ENCODE measurements at places on chromosomes 16 and 17.

DNA sequence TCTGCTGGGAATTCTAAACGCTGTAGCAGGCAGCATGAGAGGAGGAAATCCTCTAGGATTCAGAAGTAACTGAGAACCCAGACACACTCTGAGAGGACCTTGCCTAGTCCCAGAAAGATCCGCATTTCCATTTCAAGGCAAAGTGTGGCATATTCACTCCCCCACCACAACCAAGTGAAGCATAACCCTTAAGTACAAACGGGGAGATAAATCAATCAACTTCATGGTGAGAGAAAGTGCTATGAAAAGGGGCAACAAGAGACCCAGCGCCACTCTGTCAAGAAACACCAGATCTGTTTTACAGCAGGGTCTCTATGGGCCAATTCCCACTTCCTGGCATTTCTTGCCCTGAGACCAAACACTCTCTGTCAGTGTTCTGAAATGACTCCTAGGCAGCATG is 68.3 kb downstream of the SMG6 start:
- no peak for DNase-seq

GRCh38 chr17:31231852-31232251 is 65.2 kb downstream of the OMG start:
- DNase-seq = no peak

DNA sequence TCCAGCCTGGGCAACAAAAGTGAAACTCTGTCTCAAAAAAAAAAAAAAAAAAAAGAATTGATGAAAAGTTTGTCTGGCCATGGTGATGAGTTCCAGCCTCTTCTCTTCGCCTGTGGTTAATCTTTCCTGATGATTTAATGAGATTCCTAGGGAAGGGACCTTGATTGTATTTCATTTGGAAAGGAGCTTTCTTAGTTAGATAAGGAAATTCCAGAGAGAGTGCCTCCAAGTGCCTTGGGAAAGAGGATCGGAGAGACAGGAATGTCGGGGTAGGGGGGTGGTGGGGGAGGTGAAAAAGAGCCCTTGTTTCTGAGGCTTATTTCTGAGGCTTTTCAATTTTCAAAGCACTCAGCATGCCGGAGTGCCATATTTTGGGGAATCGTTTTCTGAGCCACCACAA is 93.2 kb upstream of the SIAH1 start:
- no peak for DNase-seq

GRCh38 chr17:5381542-5381941 is 37.9 kb downstream of the NUP88 start:
- DNase-seq = no peak

DNA sequence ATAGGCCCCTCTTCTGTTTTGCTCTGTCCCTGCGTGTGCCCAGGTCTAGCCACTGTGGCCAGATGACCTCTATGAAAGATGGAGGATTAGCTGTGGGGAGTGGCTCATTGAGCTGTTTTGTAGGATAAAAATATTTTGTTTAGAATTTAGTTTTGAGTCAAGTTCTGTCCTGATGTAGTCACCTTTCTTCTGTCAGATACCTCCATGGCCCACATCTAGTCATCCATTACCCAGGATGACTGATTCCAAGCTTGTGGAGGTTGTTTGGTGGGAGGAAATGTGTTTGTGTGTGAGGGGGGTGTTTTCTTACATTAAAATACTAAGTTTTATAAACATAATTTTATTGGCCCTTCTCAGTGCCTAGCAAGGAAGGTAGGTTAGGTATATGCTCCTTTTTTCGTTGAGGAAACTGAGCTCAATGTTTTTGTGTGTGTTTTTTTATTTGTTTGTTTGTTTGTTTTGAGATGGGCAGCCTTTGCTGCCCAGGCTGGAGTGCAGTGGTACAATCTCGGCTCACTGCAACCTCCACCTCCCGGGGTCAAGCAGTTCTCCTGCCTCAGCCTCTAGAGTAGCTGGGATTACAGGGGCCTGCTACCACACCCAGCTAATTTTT is 16.3 kb downstream of the SNX11 start:
- no peak for DNase-seq

- no peak for DNase-seq
Measured at GRCh38 chr17:16926571-16927451, 45.1 kb downstream of the TNFRSF13B start.

DNA sequence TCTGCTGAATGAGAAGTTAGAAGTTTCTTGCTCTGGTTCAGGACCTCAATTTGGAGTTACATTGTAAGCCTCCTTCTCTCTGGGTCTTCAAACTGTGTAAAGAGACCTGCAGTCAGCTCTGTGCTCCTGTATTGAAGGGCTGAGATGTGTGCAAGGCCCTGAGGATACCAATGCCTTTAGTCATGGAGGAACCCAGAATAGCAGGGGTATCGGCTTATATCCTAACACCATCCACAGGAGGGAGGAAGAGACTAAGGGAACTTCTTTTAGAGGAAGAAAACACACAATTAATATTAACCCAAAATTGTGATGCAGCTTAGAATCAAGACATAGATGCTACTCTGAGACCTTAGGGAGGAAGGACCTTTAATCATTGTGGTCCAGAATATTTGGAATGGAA is 36.5 kb downstream of the GLP2R start:
- no peak for DNase-seq

GRCh38 chr16:3022208-3022683 is 1.5 kb downstream of the HCFC1R1 start:
- DNase-seq = peak; percentile 55

- DNase-seq = no peak
Measured at GRCh38 chr16:13441675-13442074, 478.3 kb upstream of the ERCC4 start.

DNA sequence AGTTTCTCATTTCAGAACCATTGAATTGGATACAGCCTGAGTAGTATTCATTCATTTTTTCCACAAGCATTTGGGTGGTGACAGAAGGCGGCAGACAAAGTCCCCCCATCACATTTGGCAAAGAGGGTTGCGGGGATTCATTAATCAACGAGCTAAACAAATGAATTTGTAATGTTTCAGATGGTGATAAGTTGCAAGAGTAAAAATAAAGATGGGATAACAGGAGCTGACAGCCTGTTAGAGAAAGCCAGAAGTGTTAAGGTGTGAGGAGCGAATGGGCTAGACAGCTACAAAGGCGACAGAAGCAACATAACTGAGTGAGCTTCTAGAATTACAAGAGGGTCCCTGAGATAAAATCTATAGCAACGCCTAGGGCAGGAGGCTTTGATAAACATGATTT is 342.8 kb upstream of the HSBP1 start:
- no peak for DNase-seq

DNA sequence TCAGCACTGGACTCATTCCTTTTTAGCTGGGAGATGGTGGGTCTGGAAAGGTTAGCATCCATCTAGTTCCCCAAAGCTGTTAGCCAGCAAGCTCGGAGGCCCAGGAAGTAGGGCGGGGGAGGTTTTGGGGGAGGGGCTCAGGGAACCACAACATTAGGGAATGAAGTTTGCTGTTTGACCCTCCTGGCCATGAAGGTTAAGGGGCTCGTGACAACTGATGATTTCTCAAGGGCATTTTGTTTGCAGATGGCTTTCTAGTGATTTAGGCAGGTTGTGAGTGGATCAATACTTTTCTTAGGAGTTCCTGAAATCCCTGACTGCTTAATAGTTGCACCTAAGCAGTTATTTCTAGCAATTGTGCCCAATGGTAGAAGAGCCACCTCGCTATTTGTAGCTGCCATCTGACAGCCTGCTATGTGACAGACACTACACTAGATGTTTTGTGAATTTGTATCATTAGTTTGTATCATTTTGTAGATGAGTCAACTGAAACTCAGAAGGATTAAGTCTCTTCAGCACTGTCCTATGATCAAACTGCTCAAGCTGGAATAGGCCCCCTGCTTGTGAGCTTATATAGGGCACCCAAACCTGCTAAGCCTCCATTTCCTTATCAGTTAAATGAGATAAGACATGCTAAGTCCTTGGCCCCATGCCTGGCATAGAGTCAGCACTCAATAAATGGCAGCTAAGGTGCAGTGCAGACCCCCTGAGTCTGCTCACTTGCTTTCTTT is 146.4 kb downstream of the IRX3 start:
- no peak for DNase-seq

DNA sequence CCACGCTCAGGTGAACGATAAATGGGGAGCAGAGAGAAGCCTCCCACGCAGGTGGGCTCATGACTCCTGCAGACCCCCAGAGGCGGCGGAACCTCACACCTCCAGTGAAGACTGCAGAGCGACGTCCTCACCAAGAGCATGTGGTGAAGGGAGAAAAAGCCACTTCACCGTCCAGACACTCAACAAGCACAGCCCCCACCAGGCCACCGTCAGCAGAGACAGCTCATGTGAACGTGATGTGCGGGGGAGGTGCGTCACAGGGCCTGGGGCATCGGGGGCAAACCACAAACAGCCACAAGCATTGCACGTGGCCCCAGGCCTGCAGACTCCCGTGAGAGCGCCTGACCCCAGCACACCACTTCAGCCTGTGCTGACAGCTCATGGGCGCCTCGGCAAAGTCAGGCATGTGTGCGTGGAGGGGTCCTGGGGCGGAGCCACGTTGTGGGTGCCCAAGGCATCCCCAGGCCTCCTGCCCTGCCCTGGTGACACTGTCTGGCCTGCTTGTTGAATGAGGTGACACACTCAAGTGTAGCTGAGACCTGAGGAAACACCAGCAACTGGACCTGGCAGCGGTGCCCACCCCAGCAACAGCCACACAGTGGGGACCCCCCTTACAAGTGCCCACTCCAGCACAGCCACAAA is 19.0 kb downstream of the LMF1 start:
- no peak for DNase-seq

DNA sequence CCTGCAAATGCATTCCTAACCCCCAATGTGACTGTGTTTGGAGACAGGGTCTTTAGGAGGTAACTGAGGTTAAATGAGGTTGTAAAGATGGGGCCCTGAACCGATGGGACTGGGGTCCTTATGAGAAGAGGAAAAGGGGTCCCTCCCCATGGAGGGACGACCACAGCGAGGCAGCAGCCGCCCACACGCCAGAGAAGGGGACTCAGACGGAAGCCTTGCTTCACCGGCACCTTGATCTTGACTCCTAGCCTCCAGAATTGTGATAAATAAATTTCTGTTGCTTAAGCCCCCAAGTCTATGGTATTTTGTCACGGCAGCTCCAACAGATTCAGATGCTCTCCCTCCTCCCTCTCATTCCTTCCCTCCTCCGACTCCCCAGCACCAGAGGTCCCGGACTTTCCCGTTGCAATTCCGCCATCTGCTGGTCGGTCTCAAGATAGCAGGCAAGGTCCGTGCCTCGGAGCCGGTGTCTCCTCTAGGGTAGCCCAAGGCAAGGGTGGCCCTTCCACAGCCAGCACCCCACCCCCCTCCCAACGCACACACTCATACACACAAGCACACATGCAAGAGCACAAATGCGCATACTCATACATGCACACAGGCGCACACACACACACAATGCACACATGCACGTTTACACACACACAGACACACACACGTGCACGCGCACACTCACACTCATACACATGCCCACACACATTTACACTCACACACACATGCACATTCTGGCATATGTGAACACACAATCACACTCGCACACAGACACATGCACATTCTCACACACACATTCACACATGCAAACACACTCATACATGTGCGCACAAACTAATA is 23.1 kb upstream of the C16orf78 start:
- DNase-seq = no peak

GRCh38 chr17:38617074-38617860 is 11.5 kb upstream of the SRCIN1 start:
- DNase-seq = no peak

DNA sequence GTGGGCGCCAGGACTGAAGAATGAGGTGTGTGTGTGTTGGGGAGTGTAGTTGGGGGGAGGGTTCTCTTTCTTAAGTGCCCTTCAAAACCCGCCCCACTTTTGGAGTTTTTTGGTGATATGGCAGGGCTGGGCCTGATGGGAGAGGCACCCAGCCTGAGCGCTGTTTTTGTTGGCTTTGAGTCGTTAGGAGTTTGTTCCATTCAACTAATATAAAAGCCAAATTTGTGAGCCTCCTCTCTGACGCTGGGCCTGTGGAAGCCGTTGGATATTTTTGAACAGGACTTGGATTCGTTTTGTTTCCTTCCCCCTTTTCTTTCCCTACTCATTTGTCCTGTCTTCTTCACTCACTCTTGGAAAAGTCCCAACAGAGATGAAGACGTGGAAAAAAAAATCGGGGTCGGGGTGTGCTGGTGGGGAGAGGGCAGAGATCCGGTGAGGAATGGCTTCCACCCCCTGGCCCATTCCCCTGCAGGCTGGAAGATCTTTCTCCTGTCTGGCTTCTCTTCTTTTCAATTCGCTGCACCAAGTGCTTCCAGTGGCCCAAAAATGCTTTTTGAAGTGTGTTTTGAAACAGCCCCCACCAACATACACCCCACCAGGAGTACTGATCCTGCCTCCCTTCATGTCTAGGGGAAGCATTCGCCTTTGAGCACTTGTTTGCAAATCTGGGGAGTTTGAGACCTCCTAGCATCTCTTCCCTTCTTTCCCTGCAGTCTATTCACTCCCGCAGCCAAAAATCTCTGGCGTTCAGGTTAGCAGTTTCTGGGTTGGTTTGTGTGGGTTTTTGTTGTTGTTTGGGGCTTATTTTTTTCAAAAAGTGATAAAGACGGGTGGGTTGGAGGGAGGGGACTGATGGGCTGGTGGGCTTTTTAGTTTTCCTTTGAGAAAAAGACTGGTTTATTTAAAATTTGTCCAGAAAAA is 2.6 kb downstream of the FZD2 start:
- DNase-seq = no peak

GRCh38 chr17:61459939-61460718 is 7.9 kb downstream of the TBX4 start:
- DNase-seq = no peak
